Left kidney (tissue), 8 donors: ENCODE measurements at places on chromosomes 2 and 18.

DNA sequence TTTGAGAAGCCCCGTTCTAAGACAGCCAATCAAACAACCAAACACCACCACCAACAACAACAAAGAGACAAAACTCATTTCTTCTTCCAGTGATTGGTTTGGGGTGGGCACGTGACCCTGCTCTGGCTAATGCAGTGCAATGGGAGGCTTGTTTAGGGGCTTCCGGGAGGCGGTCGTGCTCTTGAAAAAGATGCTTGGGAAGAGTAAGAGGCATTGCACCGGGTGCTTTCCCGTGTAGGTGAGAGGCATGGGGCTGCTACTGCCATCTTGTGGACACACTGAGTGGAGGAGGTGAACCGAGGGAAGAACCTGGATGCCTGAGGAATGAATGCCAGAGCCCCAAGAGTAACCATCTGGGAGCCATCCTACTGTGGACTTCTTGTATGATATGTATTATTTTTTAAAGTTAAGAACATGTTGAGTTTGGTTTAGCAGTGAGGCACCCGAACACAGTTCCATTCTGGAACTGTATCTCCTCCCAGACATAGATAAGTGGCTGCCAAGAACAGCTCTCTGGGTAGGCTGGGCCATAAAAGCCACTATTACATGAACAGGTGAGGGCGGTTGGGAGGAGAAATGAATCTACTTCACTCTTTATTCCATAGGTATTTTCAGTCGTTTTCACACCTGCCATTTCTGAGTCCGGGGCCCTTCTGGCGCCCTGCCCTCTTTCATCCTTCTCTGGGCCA lies 19.1 kb upstream of the ARHGAP25 start:
- peak; percentile 33 for DNase-seq

DNA sequence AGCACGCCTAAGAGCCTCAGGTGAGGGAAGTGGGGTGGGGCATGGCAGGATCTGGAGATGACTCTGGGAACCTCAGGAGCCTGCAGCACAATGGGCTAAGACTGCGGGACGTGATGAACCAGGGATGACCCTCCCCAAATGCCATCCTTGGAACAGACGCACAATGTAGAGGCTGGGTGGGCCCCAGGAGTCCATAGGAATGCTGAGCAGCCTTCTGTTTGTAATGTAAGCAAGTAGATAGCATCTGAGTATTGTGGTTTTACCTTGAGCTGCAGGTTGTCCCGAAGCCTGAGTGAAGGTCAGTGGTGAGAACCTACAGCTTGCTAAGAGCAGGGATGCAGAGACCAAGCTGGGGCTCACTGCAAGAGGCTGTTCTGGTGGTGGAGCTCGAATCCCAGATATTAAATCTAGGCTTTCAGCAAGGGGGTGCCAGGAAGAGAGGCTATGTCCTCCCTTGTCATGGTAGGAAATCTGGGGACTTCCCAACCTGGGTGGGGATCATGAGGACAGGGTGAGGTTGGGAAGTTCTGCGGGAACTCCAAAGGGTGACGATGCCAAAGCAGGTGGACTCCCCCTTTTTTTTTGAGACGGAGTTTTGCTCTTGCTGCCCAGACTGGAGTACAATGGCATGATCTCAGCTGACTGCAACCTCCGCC lies 5.8 kb downstream of the SCTR start:
- DNase-seq = no peak

DNA sequence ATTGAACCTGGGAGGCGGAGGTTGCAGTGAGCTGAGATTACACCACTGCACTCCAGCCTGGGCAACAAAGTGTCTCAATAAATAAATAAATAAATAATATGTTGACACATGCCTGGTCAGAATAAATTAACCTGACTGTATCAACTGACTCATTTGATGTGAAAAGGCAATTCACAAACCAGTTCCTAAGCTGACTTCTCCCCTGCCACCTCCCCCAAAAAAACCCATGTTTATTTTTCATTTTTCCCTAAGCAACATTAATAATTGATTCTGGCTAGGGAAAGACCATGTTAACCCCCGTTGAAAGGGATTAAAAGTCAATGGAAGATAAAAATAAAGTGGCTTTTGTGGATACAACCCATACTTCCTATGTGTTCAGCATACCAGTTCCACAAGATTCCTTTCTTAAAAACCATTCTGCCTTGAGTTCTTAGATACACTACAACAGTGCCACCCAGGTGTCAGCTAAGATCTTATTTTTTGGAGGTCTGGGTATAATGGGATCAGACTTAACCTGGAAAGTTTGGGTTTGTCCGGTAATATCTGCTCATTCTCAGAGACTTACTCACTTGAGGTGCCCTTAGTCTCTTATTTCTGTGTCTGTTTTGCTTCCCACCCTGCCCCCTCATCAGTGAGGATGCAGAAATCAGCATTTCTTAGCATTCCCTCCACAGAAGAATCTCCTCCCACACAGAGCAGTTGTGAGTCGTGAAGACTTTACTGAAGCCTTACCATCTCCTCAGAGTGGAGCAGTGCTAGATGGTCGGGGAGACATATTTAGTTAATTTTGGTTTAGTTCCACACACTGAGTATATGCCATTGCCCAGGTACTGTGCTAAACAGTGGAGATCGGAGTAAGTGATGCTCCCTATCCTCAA lies 10.1 kb upstream of the MCFD2 start:
- no peak for DNase-seq

GRCh38 chr2:150120326-150120955 lies 367.0 kb downstream of the RND3 start:
- no peak for DNase-seq

GRCh38 chr2:131413148-131413747 lies 49.3 kb upstream of the RAB6D start:
- peak; percentile 76 for DNase-seq
